T-helper 17 cell (primary cell): ENCODE measurements at places on chromosomes 4 and X. TPM values are rescaled to one million over a fixed set of nuclear protein-coding genes. Genes with fewer than 3 reads are reported as not detected.

MAP7D2 gene
- 0.08 TPM for total RNA-seq

NDNF gene
- not detected for total RNA-seq

NDST3 gene
- not detected for total RNA-seq

TLR10 gene
- 1.1 TPM for total RNA-seq

CT47B1 gene
- total RNA-seq = not detected

ZNF275 gene
- 12.4 TPM for total RNA-seq

DNA sequence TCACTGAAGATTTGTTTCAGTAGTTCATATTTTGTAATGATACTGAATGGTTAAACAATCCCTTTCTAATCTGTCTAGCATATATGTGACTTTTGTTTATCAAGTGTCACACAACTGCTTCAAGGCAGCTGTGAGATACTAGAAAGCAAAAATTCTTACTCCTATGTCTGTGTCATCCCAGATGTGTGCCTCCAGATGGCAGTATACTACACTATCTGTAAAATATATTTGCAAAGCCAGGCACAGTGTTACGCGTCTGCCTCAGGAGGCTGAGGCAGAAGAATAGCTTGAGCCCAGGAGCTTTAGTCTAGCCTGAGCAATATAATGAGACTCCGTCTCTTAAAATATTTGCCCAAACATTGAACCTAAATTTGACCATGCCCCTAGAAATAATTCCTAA lies 4.0 kb downstream of the NUDT10 start:
- H3K27ac ChIP-seq = no peak overlapping the region
- H3K4me3 ChIP-seq = no peak overlapping the region
- H3K4me1 ChIP-seq = peaks cover 5% of the 10 kb centered on the region
- no peaks in the 10 kb centered on the region for H3K27me3 ChIP-seq

DNA sequence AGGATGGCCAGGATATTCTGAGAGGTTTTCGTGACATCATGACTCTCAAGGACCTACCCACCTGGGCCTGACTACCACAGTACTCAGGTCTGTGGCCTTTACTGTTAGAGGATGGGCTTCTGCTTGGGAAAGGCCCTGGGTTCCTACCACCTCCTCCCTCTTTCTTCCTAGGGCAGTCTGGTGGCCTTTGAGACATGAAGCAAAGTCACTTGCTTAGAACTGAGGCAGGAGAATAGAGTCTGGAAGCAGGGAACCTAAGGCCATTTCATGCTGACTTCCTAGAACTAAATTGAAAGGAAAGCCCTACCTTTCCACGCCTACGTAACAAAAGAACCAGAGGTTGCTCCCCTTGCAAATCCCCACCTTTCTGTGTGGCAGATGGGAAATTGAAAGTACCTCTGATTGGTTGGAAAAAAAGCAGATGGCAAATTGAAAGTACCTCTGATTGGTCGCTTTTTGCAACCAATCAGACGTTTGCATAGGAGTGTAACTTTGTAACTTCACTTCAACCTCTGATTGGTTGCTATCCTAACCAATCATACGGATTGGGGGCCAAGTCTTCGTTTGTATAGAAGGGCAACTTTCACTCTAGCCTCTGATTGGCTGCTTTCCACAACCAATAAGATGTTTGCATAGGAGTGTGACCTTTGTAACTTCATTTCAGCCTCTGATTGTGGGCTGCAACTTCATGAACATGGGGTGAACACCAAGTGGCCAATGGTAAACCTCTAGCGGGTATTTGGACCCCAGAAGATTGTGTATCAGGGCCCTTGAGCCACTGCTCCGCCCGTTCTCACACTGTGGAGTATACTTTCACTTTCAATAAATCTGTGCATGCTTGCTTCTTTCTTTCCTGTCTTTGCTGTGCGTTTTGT lies 9.9 kb upstream of the AKAP14 start:
- no peak for DNase-seq
- no peaks in the 10 kb centered on the region for H3K27me3 ChIP-seq
- peak overlapping the region; percentile 33 for H3K4me3 ChIP-seq
- H3K36me3 ChIP-seq = no peaks in the 10 kb centered on the region
- peak overlapping the region; percentile 51 for H3K27ac ChIP-seq

GRCh38 chr4:7651461-7651921 lies 216.8 kb upstream of the PSAPL1 start:
- H3K4me3 ChIP-seq = no peak overlapping the region
- no peak overlapping the region for H3K27ac ChIP-seq
- no peak for DNase-seq
- H3K36me3 ChIP-seq = peaks cover 4% of the 10 kb centered on the region
- peaks cover 10% of the 10 kb centered on the region for H3K27me3 ChIP-seq

DNA sequence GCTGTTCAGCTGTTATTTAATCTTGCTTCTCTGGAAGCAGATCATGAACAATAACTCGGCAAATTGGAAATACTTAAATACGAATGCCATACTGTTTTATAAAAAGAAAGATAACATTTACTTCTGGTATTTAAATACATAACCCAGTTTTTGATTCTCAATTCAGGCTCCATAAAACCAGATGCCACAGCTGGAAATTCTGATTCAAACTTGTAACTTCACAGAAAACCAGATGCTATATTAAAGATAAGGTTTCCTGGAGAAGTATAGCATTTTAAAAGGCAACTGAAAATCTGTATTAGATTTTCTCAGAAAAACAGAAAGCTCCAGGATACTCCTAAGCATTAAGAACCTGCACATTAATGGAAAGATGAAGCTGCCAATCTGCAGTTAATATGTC lies 40.2 kb downstream of the STX18 start:
- H3K4me3 ChIP-seq = no peak overlapping the region
- no peaks in the 10 kb centered on the region for H3K36me3 ChIP-seq
- no peak for DNase-seq
- no peak overlapping the region for H3K27ac ChIP-seq
- peaks cover 12% of the 10 kb centered on the region for H3K4me1 ChIP-seq

DNA sequence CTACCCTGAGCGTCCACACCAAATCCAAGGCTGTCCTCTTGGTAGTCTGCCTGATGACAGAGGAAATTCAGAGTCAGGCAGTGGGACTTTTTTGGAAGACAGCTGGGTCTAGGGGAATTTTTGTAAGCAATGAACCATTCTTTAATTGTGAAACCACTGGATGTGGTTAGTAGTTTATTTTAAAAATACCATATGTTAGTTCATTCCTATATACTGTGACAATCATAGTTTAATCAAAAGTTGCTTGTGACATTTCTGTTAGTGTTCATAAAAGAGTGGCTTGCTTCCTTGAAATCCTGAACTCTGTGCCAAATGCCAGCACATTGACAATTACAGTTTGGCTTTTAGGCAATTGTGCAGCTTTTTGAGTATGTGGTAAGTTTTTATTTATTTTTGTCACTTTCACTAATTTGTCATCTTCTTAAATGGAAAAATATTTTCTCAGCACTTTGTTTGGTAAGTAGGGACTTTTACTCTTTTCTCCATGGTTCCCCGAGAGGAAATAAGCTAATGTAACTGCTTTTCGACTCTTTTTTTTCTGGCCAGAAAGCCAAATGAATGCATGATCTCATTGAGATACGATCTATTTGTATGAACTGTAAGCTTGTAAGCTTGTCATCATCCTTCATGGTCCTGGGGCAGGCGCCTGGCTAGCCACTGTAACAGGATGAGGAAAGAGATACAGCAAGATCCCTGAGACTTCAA lies 72.6 kb upstream of the SLC4A4 start:
- H3K27me3 ChIP-seq = peaks cover 18% of the 10 kb centered on the region
- no peak overlapping the region for H3K4me3 ChIP-seq
- no peak for DNase-seq
- H3K36me3 ChIP-seq = no peaks in the 10 kb centered on the region
- no peak overlapping the region for H3K27ac ChIP-seq
- H3K4me1 ChIP-seq = peaks cover 9% of the 10 kb centered on the region

DNA sequence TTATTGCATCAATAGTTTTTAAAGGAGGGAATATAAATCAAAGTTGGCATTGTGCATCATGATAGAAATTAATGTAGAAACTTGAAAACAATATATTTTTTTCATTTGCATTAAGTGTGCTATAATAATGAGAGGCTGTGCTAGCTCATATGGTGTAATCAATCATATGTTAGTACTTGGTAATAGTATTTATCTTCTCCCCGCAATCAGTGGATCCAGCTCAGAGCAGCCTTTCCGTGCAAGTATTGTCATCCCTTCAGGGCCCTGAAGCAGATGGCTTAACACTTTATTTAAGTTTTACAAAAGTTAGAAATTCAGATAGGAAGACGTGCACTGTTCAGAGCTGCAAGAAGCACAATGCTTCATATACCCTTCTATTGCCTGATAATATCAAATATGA lies 616.3 kb upstream of the ATOH1 start:
- no peak overlapping the region for H3K27ac ChIP-seq
- H3K4me1 ChIP-seq = no peaks in the 10 kb centered on the region
- H3K27me3 ChIP-seq = no peaks in the 10 kb centered on the region
- H3K4me3 ChIP-seq = no peak overlapping the region
- no peak for DNase-seq

- peaks cover 45% of the 10 kb centered on the region for H3K4me1 ChIP-seq
- H3K36me3 ChIP-seq = peaks cover 6% of the 10 kb centered on the region
- H3K27ac ChIP-seq = peak overlapping the region; percentile 89
- no peaks in the 10 kb centered on the region for H3K27me3 ChIP-seq
- peak overlapping the region; percentile 69 for H3K4me3 ChIP-seq
These were observed 187.9 kb downstream of the LRBA start for GRCh38 chr4:150827226-150827625.

DNA sequence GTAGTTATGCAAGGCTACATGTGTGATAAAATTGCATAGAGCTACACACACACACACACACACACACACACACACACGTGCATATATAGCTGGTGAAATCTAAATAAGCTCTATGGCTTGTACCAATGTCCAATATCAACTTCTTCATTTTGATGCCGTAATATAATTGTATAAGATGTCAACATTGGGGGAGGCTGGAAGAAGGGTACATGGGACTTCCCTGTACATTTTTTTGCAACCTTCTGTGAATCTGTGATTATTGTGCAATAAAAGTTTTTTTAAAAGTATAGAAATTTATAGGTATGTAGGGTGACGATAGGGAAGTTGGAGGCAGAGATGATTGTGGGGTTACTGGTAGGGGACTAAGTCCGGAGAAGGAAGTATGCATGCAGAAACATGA lies 105.5 kb downstream of the HDAC8 start:
- no peaks in the 10 kb centered on the region for H3K27me3 ChIP-seq
- no peak overlapping the region for H3K27ac ChIP-seq
- H3K4me3 ChIP-seq = no peak overlapping the region
- H3K36me3 ChIP-seq = peaks cover 3% of the 10 kb centered on the region
- no peak for DNase-seq

GRCh38 chr4:130090427-130090826 lies 994.5 kb downstream of the C4orf33 start:
- no peaks in the 10 kb centered on the region for H3K36me3 ChIP-seq
- no peaks in the 10 kb centered on the region for H3K4me1 ChIP-seq
- H3K4me3 ChIP-seq = no peak overlapping the region
- no peaks in the 10 kb centered on the region for H3K27me3 ChIP-seq

GRCh38 chrX:115259238-115259875 lies 25.5 kb upstream of the LRCH2 start:
- no peaks in the 10 kb centered on the region for H3K27me3 ChIP-seq
- no peaks in the 10 kb centered on the region for H3K4me1 ChIP-seq
- H3K36me3 ChIP-seq = no peaks in the 10 kb centered on the region
- no peak for DNase-seq
- no peak overlapping the region for H3K27ac ChIP-seq
- no peak overlapping the region for H3K4me3 ChIP-seq

DNA sequence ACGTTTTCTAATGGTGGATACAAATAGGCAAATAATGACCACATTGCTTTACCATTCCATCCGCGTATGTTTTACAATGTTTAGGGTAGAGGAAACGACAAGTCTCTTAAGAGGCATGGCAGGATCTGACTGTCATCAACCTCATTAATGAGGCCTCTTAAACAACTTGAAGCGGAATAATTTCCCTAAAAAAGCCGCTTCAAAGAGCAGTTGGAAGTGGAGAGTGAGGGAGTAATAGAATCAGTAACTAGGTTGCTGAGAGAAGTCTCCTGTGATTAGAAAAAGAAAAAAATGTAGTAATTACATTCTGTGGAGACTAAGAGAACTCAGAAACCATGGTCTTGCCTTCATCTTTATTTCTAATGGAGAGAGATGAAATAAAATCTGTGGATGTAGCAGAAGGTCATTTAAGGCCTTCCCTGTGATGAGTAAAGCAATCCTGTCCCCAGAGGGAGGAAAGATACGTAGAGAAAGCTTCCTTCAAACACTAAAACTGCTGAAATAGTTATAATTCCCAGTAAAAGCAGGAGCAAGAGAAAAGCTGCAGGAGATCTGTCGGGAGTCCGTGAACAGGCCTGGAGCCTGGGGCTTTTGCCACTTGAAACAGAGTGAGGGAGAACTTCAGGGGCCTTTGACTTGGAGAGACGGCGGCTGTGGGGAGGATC lies 11.1 kb upstream of the SEPSECS start:
- no peak for DNase-seq
- H3K27me3 ChIP-seq = no peaks in the 10 kb centered on the region
- H3K36me3 ChIP-seq = peaks cover 4% of the 10 kb centered on the region
- peaks cover 17% of the 10 kb centered on the region for H3K4me1 ChIP-seq
- no peak overlapping the region for H3K27ac ChIP-seq
- no peak overlapping the region for H3K4me3 ChIP-seq

DNA sequence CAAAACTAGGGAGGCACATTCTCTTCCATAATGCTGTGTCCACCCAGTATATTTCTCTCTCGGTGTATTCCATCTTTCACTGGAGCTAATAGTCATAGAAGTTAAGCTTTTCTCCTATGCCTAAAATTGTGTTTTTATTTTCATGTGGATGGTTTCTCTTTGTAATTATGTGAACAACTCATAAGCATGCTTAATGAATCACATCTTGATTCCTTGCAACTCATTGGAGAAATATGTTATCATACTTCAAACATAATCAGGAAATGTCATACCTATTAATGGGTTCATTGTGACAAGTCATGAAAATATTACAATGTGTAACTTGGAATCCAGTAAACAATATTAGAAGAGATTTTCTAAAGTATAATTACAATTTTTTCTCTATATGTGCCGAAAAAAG lies 186.3 kb downstream of the SLC7A11 start:
- no peak overlapping the region for H3K4me3 ChIP-seq
- no peak for DNase-seq
- no peaks in the 10 kb centered on the region for H3K36me3 ChIP-seq

GRCh38 chr4:159363361-159363760 lies 260.5 kb downstream of the RAPGEF2 start:
- no peak overlapping the region for H3K4me3 ChIP-seq
- H3K36me3 ChIP-seq = no peaks in the 10 kb centered on the region
- H3K27ac ChIP-seq = no peak overlapping the region
- no peak for DNase-seq

DNA sequence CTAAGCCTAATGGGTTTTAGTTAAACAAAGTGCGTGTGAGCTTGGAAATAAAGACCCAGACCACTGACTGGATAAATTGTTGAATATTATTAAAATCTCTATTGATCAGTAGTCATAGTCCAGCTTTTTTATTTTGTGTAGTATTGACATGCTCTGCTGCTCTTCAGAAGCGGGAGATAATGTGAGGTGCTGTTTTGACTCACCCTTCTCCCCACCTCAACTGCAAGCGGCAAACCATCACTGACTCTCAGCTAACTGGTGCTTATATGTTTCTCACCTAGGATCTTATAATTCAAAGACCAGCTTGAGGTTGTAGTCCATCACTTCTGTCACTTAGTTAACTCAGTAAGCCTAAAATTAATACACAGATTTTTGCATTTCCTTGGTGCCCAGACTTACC lies 72.2 kb downstream of the COMMD8 start:
- H3K4me1 ChIP-seq = peaks cover 2% of the 10 kb centered on the region
- H3K4me3 ChIP-seq = no peak overlapping the region
- no peak overlapping the region for H3K27ac ChIP-seq
